ENCODE measurements at places on chromosomes 13 and 19. TPM values are rescaled to one million over a fixed set of nuclear protein-coding genes. Genes with fewer than 3 reads are reported as not detected.

ADGRE2 gene
- total RNA-seq = not detected

CFAP97D2 gene
- total RNA-seq = not detected

S1PR4 gene
- not detected for total RNA-seq

AMH gene
- total RNA-seq = not detected

CYP2A6 gene
- total RNA-seq = not detected

CILP2 gene
- 0.18 TPM for total RNA-seq

KLK11 gene
- not detected for total RNA-seq

ZNF235 gene
- total RNA-seq = 3.1 TPM

PDE4C gene
- 0.18 TPM for total RNA-seq

CGB1 gene
- not detected for total RNA-seq

DNA sequence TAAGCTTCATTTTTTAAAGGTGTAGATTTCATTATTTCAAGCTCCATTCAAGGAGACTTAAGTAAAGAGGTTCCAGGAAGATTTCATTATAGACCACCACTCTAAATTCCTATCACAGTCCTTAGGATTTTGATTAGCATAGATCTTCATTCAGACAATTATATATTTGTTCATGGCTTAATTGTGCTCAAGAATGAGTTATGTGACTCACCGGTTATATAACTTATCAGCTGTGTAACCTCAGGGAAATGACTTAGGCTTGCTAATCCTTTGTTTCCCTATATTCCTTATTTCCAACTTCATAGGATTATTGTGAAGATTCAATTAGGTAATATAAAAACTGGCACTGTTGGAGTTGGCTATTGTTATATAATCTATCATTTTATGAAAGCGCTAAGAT is 632.8 kb upstream of the SPRY2 start:
- DNase-seq = no peak
- no peaks in the 10 kb centered on the region for H3K36me3 ChIP-seq

DNA sequence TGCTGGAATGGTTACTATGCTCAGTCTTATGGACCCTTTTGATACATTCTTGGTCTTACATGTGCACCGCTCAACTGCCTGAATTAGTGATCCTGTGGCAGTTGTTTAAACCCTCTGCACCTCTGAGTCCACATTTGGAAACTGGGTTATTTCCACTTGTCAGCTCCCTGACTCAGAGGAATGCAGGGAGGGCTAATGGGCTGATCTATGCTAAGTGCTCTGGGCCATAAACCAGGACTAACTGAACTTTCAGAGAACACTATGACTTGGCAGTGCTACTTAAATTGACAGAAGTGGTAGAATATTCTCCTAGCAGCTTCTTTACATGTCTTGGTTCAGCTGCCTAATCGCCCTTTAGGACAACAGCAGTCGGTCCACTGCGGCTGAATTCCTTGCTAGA is 26.8 kb upstream of the MED4 start:
- peaks cover 8% of the 10 kb centered on the region for H3K27me3 ChIP-seq
- H3K4me1 ChIP-seq = no peaks in the 10 kb centered on the region
- no peak overlapping the region for H3K27ac ChIP-seq
- no peak overlapping the region for H3K4me3 ChIP-seq
- H3K36me3 ChIP-seq = no peaks in the 10 kb centered on the region

GRCh38 chr19:2243274-2244124 is 5.6 kb upstream of the AMH start:
- peaks cover 50% of the 10 kb centered on the region for H3K36me3 ChIP-seq
- H3K4me1 ChIP-seq = peaks cover 12% of the 10 kb centered on the region
- no peaks in the 10 kb centered on the region for H3K27me3 ChIP-seq
- no peak overlapping the region for H3K27ac ChIP-seq
- H3K4me3 ChIP-seq = no peak overlapping the region

- no peaks in the 10 kb centered on the region for H3K4me1 ChIP-seq
- peaks cover 10% of the 10 kb centered on the region for H3K27me3 ChIP-seq
- no peak for DNase-seq
- H3K4me3 ChIP-seq = no peak overlapping the region
- H3K27ac ChIP-seq = no peak overlapping the region
Measured at GRCh38 chr19:17379221-17379631, 2.1 kb upstream of the PLVAP start.

GRCh38 chr19:30590596-30591229 is 218.5 kb downstream of the ZNF536 start:
- H3K27me3 ChIP-seq = no peaks in the 10 kb centered on the region
- no peak overlapping the region for H3K27ac ChIP-seq
- H3K36me3 ChIP-seq = no peaks in the 10 kb centered on the region
- no peak for DNase-seq
- H3K4me1 ChIP-seq = no peaks in the 10 kb centered on the region

DNA sequence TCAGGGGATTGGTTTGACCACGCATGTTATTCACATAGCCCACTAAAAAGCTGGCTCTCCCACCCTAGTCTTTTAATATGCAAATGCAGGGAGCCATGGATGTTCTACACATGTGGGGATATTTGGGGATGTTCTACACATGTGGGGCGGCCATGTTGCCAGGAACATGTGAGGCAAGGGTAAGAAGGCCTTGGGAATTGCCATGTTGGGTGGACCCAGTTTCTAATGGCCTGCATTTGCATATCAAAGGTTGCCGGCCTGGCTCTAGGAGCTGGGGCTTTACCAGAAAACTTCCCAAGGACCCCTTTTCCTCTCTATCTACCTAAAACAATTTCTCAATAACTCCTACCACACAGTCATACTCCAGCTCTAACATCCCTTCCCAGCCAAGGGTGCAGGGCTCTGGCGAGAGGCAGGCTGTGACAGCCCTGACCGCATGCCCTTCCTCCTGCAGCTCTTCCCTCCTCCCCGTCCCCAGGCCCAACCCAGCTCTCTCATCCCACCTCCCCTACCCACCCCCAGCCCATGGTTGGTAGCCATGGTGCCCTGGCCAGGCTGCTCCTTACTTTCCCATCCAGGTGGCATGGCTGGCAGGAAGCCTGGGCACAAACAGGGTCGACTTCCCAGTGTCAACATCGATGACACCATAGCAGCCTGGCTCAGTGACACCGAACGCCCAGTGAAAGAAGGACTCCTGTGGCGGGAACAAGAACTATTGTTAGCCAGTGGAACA is 11.0 kb downstream of the PEPD start:
- no peaks in the 10 kb centered on the region for H3K4me1 ChIP-seq
- no peak overlapping the region for H3K27ac ChIP-seq
- H3K27me3 ChIP-seq = no peaks in the 10 kb centered on the region
- no peak overlapping the region for H3K4me3 ChIP-seq

- H3K4me3 ChIP-seq = no peak overlapping the region
- H3K36me3 ChIP-seq = no peaks in the 10 kb centered on the region
- peak overlapping the region; percentile 12 for H3K27ac ChIP-seq
- H3K4me1 ChIP-seq = peaks cover 2% of the 10 kb centered on the region
- peaks cover 3% of the 10 kb centered on the region for H3K27me3 ChIP-seq
Measured at GRCh38 chr13:51849145-51850101, 4.4 kb upstream of the TMEM272 start.

GRCh38 chr13:109383683-109384082 is 402.7 kb downstream of the IRS2 start:
- DNase-seq = peak; percentile 79
- H3K27ac ChIP-seq = no peak overlapping the region
- no peak overlapping the region for H3K4me3 ChIP-seq
- H3K27me3 ChIP-seq = no peaks in the 10 kb centered on the region
- H3K36me3 ChIP-seq = no peaks in the 10 kb centered on the region

- H3K27ac ChIP-seq = no peak overlapping the region
- H3K4me1 ChIP-seq = peaks cover 2% of the 10 kb centered on the region
- no peaks in the 10 kb centered on the region for H3K27me3 ChIP-seq
- no peaks in the 10 kb centered on the region for H3K36me3 ChIP-seq
Measured at GRCh38 chr19:43682824-43683661, 13.1 kb upstream of the PLAUR start.

DNA sequence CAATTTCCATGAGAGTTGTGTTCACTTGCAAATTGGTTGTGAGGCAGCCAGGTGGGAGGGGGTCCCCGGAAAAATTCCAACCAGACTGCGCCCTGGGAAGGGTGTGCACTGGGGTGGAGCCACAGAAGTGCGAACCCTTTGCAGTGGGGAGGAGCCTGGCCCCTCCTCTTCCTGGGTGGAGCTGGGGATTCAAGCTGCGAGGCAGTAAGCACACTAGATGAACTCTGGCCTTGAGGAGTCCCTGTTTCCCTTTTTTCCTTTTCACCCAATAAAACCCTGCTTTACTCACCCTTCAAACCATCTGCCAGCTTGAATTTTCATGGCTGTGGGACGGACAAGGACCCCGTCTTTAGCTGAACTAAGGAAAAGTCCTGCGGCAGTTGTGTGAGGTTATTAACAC is 31.0 kb upstream of the MBNL2 start:
- H3K27ac ChIP-seq = no peak overlapping the region
- no peak overlapping the region for H3K4me3 ChIP-seq
- no peaks in the 10 kb centered on the region for H3K27me3 ChIP-seq
- no peaks in the 10 kb centered on the region for H3K36me3 ChIP-seq

- H3K4me1 ChIP-seq = no peaks in the 10 kb centered on the region
- H3K27me3 ChIP-seq = no peaks in the 10 kb centered on the region
- peaks cover 7% of the 10 kb centered on the region for H3K36me3 ChIP-seq
- H3K4me3 ChIP-seq = no peak overlapping the region
- H3K27ac ChIP-seq = no peak overlapping the region
- no peak for DNase-seq
Measured at GRCh38 chr13:100523981-100524386, 64.6 kb downstream of the GGACT start.

- no peak overlapping the region for H3K27ac ChIP-seq
- no peaks in the 10 kb centered on the region for H3K4me1 ChIP-seq
- H3K36me3 ChIP-seq = no peaks in the 10 kb centered on the region
- no peak overlapping the region for H3K4me3 ChIP-seq
- H3K27me3 ChIP-seq = peaks cover 1% of the 10 kb centered on the region
Measured at GRCh38 chr13:75959861-75960481, 323.8 kb downstream of the LMO7 start.

- no peaks in the 10 kb centered on the region for H3K27me3 ChIP-seq
- H3K4me3 ChIP-seq = no peak overlapping the region
- H3K4me1 ChIP-seq = peaks cover 2% of the 10 kb centered on the region
- peaks cover 66% of the 10 kb centered on the region for H3K36me3 ChIP-seq
- DNase-seq = no peak
Measured at GRCh38 chr19:35633727-35634440, 5.0 kb downstream of the RBM42 start.

DNA sequence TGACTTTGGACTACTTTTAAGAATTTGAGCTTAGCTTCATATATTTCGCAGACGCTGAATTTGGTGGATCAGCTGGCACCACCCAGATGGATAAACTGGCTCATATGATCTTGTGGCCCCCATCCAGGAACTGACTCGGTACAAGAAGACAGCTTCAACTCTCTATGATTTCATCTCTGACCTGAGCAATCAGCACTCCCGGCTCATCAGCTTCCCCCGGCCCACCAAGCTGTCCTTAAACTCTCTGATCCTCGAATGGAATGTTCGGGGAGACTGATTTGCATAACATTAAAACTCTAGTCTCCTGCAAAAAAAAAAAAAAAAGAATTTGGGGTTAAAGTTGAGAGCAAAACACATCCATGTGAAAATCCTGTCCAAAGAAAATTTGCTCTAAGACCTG is 71.4 kb upstream of the IRS2 start:
- H3K36me3 ChIP-seq = no peaks in the 10 kb centered on the region
- H3K4me1 ChIP-seq = peaks cover 5% of the 10 kb centered on the region
- H3K27me3 ChIP-seq = peaks cover 10% of the 10 kb centered on the region
- no peak overlapping the region for H3K4me3 ChIP-seq
- DNase-seq = no peak

GRCh38 chr13:65149687-65150086 is 2080.4 kb downstream of the PCDH9 start:
- DNase-seq = no peak
- H3K36me3 ChIP-seq = no peaks in the 10 kb centered on the region
- H3K27me3 ChIP-seq = no peaks in the 10 kb centered on the region
- no peaks in the 10 kb centered on the region for H3K4me1 ChIP-seq

DNA sequence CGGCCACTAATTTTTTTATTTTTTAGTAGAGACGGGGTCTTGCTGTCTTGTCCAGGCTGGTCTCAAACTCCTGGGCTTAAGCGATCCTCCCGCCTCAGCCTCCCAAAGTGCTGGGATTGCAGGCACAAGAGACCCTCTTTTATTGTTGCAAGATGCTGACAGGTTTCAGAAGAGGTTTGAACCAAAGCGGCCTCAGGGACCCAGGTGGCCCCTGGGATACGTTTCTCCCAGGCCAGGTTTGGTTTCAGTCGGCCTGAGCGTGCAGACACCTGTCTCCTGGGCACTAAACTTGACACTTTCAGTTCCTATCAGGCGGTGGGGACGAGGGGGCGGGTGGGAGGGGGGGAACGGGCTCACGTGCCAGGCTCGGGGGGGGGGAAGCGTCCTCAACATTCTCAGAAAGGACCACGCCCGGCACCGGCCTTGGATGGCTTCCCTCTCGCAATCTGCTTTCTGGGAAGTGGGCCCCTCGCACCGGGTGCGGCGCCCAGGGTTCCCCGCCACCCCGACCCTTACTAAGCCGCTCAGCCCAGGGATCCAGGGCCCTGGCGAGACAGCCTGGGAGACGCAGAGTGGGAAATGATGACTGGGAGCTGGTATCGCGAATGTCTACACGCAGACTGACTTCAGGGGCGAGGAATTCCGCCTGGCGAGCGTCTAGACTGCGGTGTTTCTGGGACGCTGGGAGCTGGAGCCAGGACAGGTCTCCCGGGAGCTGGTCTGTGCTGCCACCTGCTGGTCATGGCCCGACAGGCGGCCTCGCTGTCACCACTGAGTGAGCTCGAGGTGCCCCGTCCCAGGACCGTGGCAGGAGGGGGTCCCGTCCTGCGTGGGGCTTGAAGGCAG is 91.6 kb downstream of the GNG7 start:
- H3K27me3 ChIP-seq = peaks cover 8% of the 10 kb centered on the region
- peak; percentile 94 for DNase-seq
- H3K27ac ChIP-seq = peak overlapping the region; percentile 8
- no peaks in the 10 kb centered on the region for H3K4me1 ChIP-seq
- H3K4me3 ChIP-seq = peak overlapping the region; percentile 21

DNA sequence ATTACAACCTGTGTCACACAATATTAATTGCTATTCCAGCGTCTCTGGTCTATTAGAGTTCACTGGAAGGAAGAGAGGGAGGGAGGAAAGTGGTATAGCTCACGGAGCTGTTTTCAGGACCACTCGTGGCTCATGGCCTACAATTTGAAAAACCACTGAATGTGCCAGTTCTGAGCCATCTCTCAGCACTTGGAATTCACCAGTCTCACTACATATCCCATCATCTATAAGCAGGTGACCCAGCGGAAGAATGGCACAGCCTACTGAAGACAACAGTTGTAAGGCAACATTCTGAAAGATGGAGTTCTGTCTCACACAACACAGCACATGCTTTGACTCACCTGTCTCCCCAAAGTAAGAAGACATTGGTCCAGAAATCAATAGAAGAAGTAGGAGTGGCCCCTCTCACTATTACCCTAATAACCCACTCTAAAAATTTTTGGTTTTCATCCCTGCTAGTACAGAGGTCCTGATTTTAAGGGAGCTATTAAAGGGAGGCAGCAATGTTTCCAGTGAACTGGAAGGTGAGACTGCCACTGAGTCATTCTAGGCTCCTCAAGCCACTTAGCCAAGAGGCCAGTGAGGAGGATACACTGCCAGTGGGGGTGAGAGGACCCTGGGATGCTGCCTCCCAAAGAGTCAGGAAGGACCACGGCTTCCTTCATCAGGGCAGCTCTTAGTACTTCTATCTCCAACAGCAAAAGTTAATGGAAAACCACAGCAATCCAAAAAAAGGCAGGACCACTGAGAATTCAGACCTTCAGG is 50.0 kb upstream of the DOCK9 start:
- no peaks in the 10 kb centered on the region for H3K4me1 ChIP-seq
- no peak for DNase-seq
- no peak overlapping the region for H3K4me3 ChIP-seq
- H3K27me3 ChIP-seq = no peaks in the 10 kb centered on the region

- DNase-seq = no peak
- H3K27me3 ChIP-seq = peaks cover 34% of the 10 kb centered on the region
- no peaks in the 10 kb centered on the region for H3K36me3 ChIP-seq
- no peak overlapping the region for H3K4me3 ChIP-seq
- no peaks in the 10 kb centered on the region for H3K4me1 ChIP-seq
Measured at GRCh38 chr13:99412856-99413255, 88.4 kb upstream of the TM9SF2 start.

All from IMR-90 (cell line).